ENCODE measurements at places on chromosomes 7 and 10. TPM values are rescaled to one million over a fixed set of nuclear protein-coding genes. Genes with fewer than 3 reads are reported as not detected.

Gene PPP1R17
- 1.7 TPM for total RNA-seq

Gene HOXA4
- 1.7 TPM for total RNA-seq

Gene MPP7
- total RNA-seq, result 10.8 TPM

Gene TLX1
- 1.7 TPM for total RNA-seq

Gene FKBP6
- 45.4 TPM for total RNA-seq

Gene LRRC4
- total RNA-seq, result 10.2 TPM

- no peaks in the 10 kb centered on the region for H3K27me3 ChIP-seq
- DNase-seq, result no peak
- H3K27ac ChIP-seq, result no peak overlapping the region
- H3K4me3 ChIP-seq, result no peak overlapping the region
Measured at GRCh38 chr10:72851509-72851908, 42.0 kb upstream of the OIT3 start.

- H3K4me3 ChIP-seq, result no peak overlapping the region
- no peaks in the 10 kb centered on the region for H3K27me3 ChIP-seq
- H3K4me1 ChIP-seq, result no peaks in the 10 kb centered on the region
- no peak for DNase-seq
- H3K36me3 ChIP-seq, result no peaks in the 10 kb centered on the region
Measured at GRCh38 chr7:132904209-132904608, 177.7 kb downstream of the CHCHD3 start.

DNA sequence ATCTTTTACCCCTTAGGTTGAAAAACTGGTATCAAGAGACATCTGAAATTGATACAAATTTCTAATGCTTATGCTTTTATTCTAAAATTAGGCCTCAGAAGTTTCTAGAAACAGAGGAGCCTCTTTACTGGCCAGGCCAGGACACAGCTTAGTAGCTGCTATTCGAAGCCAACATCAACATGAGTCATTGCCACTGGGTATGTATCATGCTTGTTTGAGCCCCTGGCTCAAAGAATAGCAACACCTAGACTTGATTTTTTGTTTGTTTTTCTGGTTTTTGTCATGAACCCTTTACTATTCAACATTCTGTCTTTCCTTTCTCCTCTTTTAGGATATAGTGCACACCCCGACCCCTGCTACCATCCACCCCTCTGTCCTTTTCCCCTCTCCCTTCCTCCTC lies 90.9 kb upstream of the STK17A start:
- H3K4me1 ChIP-seq, result no peaks in the 10 kb centered on the region
- no peak overlapping the region for H3K4me3 ChIP-seq
- H3K36me3 ChIP-seq, result no peaks in the 10 kb centered on the region
- no peak for DNase-seq
- H3K27ac ChIP-seq, result no peak overlapping the region
- no peaks in the 10 kb centered on the region for H3K27me3 ChIP-seq

- H3K27me3 ChIP-seq, result no peaks in the 10 kb centered on the region
- H3K36me3 ChIP-seq, result no peaks in the 10 kb centered on the region
- H3K27ac ChIP-seq, result no peak overlapping the region
- H3K4me3 ChIP-seq, result no peak overlapping the region
Measured at GRCh38 chr10:106158241-106158640, 1006.3 kb downstream of the SORCS1 start.
